ENCODE measurements at places on chromosomes 3 and 15.

GRCh38 chr15:88832820-88833730 is 29.8 kb downstream of the ACAN start:
- no peak for DNase-seq

DNA sequence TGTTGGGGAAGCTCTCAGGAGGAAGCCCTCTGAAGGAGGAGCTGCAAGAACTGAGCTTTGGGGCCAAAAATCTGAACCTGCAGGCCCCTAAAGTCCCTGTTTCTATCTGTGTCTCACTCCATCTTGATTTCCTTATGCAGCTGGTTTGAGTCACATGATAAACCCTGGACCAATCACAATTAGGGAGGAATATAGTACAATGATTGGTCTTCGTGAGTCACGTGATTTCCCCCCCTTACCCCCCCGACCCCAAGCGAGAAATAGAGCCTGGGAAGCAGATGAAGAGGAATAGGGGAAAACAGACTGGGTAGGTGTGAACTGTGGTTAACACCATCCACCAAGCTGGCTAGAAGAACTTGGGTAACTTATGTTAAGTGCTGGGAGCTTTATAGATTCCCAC is 12.9 kb downstream of the CRABP1 start:
- DNase-seq, result no peak

DNA sequence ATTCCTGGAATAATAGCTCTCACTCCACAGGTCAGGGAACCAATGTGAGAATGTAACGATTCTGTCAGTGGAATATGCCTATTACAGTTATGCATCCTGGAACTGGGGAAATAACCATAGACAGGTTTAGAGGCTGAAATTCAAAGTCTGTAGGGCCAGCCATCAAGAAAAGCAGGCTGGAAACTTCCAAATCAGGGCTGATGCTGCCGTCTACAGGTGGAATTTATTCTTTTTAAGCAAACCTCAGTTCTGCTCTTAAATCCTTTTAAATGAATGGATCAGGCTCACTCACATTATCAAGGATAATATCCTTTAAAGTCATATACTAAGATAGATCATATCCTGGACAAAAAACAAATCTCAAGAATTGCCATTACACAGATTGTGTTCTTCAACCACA is 699.8 kb downstream of the NR2F2 start:
- no peak for DNase-seq

- DNase-seq, result no peak
Observed at GRCh38 chr3:119613201-119613600, 15.5 kb downstream of the PLA1A start.

GRCh38 chr3:117192888-117193287 is 483.3 kb downstream of the TUSC7 start:
- no peak for DNase-seq

DNA sequence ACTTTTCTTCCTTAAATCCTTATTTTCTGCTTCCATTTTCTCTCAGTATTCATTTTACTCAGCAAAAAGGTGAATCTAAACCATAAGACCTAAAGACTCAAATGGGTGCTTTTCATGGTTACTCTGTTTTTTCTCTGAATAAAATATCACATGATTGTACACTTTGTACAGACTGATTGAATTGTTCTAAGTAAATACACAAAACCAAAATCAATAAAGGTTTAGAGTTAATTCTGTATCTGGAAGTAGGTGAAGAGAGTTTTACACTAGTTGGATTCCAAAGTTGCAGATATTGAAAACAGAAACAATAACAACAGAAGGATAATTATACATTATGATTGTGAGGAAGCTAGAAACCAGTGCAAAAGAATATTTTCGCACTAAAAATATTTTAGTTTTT is 546.2 kb downstream of the TUSC7 start:
- no peak for DNase-seq
